ENCODE measurements at places on chromosomes 5 and 9.

DNA sequence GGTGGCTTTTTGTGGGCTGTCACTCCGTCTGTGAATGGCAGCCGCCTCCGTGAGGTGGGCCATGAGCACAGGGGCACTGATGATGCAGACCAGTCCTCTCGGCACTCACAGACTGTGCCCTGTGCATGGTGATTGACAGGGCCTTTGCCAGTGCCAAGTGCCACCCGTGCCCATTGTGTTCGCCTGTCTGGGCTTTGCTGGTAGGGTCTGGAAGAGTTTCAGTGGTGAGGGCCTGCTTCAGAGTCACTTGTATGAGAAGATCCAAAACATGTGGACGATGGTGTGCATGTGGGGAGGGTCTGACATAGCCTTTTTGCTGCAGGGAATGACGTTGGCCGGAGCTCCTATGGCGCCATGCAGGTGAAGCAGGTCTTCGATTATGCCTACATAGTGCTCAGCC lies 34.9 kb downstream of the TENT4A start:
- no peak for DNase-seq

DNA sequence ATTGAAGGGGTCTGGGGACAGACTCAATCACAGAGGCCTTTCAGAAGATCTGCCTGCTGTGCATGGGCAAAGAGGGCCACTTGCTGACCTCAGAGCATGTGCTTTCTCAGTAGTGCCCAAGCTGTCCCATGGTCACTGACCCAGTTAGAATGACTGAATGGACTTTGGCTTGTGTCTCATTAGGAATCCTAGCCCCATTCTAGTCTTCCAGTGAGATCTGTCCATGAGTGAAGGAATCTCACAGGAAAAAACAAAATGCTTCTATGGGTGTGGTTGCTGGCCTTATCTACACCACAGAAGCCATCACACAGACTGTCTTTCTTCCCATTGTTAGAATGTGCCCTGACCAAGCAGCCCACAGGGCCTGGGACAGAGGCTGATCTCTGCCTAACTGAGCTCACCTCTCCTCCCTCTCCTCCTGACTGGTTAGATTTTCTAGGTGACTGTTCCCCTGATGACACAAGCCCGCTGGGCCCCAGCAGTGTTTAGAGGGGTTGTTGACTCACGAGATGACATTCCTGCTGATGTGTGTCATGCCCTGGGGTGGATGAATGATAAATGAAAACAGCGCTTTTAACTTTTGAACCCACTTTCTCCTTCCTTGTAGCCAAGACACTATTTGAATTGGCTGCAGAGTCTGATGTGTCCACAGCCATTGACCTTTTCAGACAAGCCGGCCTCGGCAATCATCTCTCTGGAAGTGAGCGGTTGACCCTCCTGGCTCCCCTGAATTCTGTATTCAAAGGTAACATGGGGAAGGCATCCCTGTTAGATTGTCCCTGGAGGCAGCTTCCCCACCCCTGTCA lies 24.8 kb downstream of the TGFBI start:
- DNase-seq: peak; percentile 95

DNA sequence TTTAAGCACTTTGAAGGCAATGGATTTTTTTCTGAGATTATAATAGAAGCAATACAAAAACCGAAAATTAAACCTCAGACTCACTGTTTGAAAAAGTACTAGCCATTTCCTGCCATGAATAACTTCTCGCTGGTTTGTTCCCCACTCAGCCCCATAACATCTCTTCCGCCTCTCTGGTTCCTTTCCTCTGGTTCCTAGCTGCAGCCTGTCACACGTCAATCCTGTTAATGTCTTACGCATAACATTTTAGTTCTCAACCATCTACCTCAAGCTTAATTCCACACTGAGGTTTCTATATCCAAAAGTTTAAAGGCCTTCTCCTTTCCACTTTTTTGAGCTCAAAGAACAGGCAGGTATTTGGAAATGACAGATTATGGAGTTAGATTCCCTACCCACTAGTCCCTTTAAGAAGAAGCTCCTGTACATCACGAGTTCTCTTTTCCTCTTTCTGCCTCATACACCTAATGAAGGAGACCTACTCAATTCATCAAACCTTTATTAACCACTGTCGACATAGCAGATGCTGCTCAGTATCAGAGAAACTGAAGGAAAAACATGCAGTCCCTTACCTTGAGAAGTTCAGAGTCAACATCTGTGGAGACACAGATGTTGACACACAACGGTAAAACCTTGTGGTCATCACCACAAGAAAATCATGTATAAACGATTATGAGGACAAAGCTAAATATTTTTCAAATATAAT lies 243.0 kb upstream of the PTGER4 start:
- no peak for DNase-seq

DNA sequence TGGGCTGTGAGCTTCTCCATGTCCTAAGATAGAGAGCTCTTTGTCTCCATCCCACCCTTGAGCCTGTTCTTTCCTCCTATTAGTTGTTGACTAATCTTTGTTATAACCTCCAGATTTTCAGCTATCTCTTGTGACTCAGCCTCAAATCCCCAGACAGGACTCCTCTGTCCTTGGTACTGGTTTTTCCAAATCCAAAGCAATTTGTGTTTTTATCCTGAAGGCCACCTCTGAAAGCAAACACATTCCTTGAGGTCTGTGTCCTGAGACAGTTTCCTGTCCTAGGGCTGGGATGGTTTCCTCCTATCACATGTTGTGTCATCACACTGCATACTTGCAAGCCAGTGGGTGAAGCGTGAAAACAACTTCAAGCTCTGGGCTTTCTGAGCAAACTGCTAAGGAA lies 8.5 kb downstream of the TNC start:
- DNase-seq: peak; percentile 73
